HuH-7 (cell line): ENCODE measurements at places on chromosomes 6 and 20.

- no peak for DNase-seq
Observed at GRCh38 chr6:132214716-132215115, 186.6 kb downstream of the MOXD1 start.

DNA sequence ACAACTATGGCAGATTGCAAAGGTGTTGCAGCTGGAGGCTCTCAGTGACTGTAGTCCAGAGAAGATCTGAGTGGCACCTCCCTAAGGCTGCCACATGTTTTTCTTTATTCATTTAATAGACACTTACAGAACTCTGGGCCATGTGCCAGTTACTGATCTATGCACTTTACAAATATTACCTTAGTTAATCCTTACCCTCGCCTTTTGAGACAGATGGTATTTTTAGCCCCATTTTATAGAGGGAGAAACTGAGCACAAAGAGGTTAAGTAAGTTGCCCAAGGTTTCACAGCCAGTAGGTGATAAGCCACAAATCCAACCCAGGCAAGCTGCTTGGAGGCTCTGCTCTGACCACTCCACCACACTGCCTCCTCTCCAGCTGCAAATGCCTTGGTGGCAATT is 6.5 kb upstream of the SCRT2 start:
- DNase-seq: no peak

- DNase-seq: no peak
Observed at GRCh38 chr20:37921341-37921929, 18.5 kb downstream of the VSTM2L start.

DNA sequence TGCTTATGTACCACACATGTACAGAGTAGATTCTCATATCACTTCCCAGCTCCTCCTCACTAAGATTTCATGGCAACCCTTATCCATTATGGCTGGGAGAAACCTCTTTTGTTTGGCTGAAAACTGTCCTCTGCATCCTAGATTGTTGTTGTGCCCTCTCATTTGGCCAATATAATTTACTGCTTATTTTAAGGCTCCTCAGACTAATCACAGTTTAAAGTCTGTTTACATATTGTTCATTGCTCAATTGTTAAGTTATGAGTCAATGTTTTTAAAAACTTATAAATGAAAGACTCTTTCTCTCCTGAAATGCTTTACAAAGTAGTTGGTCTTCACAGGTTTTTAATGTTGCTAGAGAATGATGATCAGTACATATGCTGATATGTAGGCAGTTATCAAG is 57.3 kb downstream of the FAM83B start:
- no peak for DNase-seq

DNA sequence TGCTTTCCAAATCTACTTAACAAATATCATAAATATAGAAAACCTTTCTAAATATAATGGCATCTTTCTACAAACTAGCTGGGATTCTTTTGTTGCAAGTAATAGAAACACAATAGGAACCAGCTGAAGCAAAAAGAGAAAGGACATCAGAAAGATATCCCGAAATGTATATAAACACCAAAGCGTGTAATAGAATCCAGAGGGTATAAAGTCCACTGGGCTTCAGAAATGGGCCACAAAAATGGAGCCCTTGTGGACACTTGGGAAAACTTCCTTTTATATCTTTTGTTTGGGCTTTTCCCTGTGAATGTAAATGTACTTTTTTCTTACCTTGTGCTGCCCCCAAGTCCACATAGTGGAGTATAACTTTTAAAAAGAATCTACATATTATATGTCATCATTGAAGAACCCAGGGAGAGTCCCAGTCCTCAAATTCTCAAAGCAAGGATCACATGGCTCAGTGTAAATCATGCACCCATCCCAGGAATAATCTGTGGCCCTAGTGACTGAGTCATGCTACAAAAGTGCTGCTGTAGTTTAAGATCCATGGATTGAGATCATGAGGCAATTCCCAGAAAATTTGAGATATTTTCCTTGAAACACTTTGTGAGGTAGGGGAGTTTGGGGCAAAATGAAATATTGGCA is 457.0 kb downstream of the EPM2A start:
- DNase-seq: no peak

- DNase-seq: no peak
Observed at GRCh38 chr6:98639089-98639635, 195.2 kb upstream of the POU3F2 start.

GRCh38 chr20:2476742-2477615 is 6.4 kb upstream of the SNRPB start:
- no peak for DNase-seq

DNA sequence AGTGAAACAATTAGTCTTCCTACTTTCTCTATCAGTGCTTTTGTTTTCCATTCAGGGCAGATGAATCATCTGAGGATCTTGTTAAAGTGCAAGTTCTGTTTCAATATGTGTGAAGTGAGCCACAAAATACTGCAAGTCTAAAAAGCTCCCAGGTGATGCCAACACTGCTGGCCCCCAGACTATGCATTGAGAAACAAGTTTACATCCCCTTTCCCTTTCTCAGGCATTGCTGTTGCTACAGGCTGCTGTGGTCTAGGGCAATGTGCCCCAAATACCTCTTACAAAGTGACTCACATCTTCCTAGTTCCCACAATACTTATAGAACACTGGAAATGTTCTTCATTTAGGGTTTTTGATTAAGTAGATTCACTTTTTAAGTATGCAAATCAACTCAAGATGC is 31.8 kb downstream of the ABRACL start:
- no peak for DNase-seq

GRCh38 chr6:28657769-28658465 is 132.2 kb downstream of the GPX5 start:
- DNase-seq: no peak

- no peak for DNase-seq
Observed at GRCh38 chr6:148343047-148343782, 577 bp downstream of the SASH1 start.

DNA sequence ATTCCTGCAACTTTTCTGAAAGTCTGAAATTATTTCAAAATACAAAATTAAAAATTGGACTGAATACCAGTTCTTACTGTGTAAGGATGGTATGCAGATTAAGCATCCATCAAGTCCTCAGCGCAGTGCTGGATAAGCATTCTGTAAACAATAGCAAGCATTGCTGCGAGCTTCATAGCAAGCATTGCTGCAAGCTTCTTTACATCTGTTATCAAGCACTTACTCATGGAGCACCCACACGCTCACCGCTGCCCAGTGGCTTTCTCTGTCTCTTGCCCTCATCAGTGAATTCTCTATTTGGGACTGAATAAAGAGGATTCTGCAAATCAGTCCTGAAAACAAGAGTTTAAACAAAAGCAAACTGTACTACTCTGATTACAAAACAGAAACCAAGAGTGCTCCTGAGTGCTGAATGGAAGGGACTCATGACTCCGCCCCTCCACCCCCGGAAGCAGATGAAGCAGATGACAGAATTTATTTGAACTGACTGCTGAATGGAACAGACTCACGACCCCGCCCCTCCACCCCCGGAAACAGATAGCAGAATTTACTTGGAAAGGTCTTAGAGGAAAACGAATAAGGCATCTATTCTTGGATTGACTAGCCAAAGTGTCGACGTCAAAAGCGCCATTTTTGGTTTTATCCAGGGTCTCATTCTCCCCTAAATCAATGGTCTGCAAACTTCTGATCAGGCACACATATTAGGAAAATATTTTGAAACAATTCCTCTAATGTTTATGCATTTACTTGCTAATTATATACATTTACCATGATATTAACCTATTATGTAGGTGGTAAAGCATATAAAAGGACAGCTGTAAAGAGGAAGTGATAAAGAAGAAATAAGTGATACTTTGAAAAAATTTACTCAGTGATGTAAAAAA is 22.1 kb upstream of the EYA2 start:
- DNase-seq: no peak

DNA sequence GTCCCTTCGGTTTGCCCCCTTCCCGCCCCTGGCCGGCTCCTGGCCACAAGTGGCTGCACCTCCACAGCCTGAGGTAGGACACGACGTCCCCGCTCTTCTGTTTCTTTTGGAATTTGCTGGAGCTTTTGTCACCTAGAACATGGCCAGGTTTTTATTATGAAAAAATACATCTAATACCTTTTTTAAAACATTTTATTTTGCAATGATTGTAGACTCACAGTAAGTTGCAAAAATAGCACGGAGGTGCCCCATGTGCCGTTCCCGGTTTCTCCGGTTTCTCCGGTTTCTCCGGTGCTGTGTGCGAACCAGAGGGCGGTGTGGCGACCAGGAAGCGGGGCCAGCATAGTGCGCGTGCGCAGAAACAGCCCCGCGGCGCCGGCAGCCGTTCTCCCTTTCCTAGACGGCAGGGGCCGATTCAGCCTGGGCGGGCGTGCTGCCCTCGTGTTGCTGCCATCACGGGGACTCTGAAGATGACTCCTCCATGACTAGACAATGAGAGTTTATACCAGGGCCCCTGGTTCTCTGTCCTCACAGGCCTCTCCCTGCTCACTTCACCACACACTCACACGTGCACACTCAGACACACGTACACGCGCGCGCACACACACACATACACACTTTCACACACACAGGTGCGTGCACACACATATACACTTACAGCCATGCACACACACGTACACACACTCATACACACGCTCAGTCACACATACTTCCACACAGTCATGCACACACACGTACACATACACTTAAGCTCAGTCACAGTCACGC is 102.1 kb downstream of the TMEM242 start:
- peak; percentile 96 for DNase-seq

GRCh38 chr6:100447900-100448748 is 16.6 kb downstream of the SIM1 start:
- DNase-seq: no peak

DNA sequence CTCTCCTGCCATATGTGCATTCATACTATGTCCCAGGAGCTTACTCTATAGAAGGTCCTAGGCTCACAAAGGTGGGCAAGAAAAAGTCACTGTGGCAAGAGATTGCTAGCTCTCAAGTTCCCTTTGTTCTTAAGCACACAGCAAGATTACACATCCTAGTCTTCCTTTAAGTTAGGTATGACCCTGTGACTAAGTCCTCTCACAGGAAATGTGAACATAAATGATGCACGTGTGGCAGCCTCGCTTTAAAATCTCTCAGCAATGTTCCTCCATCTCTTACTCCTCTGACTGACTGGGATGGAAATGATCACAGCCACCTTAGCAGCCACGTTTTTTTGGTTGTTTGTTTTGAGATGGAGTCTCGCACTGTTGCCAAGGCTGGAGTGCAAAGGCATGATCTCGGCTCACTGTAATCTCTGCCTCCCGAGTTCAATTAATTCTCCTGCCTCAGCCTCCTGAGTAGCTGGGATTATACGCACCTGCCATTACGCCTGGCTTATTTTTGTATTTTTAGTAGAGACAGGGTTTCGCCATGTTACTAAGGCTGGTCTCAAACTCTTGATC is 35.7 kb upstream of the HAO1 start:
- DNase-seq: no peak

DNA sequence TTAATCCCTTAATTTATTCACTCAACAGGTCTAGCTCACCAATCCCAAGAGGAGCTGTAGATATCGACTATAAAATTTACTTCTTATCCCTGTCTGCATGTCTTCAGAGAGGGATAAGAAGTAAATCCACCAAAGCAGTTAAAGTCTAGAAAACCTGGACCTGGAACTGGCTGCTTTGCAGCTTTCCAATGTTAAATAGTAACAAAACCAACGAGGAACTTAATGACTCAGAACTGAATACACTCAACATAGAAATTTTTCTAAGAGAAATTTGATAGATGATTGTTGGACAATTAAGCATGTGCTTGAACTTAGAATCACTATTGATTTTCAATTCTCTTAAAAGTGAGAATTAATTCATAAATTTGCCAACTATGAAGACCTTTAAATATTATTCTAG is 11.5 kb upstream of the TMEM244 start:
- no peak for DNase-seq

DNA sequence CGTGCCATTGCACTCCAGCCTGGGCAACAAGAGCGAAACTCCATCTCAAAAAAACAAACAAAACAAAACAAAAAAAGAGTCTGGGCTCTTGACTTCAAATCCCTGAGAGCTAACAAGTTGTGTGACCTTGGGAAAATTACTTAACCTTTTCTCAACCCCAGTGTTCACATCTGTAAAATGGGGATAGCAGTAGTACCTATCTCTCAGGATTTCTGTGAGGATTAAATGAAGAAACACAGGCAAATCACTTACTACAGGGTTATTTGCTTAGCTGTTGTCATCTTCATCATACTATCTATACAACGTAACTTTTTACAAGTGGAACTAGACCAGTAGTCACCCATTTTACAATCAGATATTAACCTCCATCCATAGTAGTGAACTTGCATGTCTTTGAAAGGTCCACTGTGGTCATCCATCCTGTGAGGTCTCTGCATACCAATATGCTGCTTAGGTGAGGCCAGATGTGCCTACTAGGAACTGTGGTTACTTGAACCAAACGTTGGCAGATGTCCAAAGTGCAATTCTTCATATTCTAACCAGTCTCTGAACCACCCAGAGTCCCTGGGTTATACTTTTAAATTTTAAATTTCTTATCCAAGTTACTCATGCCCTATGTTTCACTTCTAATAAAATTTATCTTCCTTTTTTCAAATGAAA is 128.9 kb upstream of the BEND3 start:
- DNase-seq: no peak

DNA sequence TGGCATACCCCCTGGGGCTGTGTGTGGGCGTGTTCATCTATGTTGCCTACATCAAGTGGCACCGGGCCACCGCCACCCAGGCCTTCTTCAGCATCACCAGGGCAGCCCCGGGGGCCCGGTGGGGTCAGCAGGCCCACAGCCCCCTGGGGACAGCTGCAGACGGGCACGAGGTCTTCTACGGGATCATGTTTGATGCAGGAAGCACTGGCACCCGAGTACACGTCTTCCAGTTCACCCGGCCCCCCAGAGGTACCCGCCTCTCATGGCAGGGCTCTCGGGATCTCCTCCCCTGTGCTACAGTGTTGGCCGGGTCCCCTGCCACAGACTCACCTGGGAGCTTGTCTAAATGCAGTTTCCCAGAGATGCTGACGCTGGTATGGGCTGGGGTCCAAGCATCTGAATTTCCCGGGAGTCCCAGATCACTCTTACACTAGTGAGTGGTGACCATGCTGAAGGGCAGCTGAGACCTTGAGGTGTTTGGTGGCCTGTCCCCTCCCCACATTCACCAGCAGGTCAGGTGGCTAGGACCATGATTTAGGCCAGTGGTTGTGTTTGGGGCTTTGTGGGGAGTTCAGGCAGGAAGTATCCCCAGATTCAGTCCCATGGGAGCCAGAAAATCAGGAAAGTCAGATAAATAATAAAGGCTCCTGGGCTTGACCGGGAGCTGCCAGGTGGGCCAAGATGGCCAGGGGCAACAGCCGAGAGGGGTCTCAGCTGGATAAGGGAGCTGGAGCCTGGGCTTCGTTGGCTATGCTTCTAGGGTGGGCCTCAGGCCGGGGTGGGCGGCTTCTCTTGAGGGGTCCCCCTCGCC is 11.8 kb downstream of the ENTPD6 start:
- DNase-seq: no peak

DNA sequence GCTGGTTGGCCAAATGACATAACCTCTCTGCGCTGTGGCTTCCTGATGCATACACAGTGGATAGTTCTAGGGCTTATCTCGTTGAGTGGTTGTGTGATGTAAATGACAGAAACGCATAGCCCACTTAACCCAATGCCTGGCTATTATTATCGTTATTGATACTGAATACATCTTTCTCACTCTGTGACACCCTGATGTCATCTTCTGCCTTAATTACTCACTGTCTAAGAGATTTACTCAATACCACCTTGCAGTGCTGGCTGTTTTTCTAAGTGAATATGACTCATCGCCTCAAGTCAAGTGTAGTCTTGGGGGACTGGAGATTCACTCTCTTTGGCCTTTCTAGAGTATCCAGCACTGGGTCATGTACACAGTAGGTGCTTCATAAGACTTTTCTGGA is 73.6 kb downstream of the NDUFAF5 start:
- DNase-seq: no peak
